ENCODE measurements at places on chromosomes 7 and 10.

GRCh38 chr7:3156508-3156907 is 112.8 kb upstream of the CARD11 start:
- DNase-seq = no peak

GRCh38 chr10:76675951-76676587 is 961.5 kb downstream of the KCNMA1 start:
- no peak for DNase-seq

GRCh38 chr7:31938650-31939049 is 131.6 kb downstream of the PDE1C start:
- no peak for DNase-seq

DNA sequence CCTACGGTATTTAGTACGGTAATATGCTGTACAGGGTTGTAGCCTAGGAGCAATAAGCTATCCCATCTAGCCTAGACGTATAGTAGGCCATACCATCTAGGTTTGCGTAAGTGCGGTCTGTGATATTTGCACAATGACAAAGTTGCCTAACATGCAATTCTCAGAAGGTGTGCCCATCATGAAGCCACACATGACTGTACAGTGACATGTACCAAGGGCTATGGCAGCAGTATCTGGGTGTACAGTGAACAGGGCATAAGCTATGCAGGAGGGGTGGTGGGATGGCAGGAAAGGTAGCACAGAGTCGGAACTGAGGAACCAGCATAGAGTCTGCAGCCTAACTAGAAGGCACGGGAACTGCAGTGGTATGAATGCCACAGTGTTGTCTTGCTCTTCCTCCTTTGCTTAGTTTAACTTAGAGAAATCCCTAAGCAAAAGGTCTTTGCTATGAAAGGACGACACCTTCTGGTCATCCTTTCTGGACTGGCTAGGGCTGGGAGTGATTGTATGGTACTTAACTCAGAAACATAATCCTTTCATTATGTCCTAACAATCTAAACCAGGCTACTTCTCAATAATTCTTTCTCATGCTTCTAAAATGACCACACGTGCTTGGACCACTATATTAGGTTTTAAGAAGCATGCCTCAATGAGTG is 93.5 kb downstream of the DYNC1I1 start:
- DNase-seq = no peak

Measured in GM12864 (cell line).